ENCODE measurements at places on chromosomes 7 and 10.
A peak's percentile ranks its signal among the peaks of the same experiment; 100 is the strongest.

DNA sequence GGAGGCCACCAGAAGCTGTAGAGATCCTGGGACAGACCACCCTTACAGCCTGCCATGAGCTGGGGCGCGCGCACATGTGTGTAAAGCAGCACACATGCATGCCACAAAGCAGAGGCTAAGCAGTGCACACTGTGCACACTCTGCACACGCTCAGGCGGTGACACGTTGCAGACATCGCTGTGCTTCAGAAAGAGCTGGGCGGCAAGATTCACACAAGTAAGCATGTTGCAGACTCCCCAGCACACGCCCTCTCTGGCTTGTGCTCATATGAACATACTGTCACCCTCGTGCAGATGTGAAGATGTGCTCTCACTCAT is 478.9 kb downstream of the DNAJB6 start:
- no peak for DNase-seq

- DNase-seq: no peak
Observed at GRCh38 chr10:85531706-85532105, 834.9 kb downstream of the GRID1 start.

GRCh38 chr10:78617631-78618030 is 451.1 kb upstream of the ZMIZ1 start:
- DNase-seq: no peak

DNA sequence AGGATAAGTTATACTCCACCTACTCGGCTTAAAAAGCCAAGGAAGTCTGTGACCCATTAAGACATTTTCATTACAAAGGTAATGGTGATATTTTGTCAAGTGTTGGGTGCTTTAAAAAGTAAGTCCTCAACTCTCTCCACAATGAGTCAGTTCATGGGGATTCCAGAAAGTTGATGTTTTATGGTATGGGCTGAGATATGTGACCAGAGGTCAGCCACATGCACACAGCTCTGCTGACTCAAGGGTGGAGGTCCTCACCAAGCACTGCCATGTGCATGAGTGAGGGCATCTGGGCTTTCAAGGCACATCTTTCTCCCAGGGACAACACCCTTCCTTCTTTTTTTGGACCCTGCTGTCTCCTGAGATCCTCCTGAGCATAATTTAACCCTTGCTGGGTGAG is 292.9 kb downstream of the PTEN start:
- DNase-seq: peak; percentile 83

DNA sequence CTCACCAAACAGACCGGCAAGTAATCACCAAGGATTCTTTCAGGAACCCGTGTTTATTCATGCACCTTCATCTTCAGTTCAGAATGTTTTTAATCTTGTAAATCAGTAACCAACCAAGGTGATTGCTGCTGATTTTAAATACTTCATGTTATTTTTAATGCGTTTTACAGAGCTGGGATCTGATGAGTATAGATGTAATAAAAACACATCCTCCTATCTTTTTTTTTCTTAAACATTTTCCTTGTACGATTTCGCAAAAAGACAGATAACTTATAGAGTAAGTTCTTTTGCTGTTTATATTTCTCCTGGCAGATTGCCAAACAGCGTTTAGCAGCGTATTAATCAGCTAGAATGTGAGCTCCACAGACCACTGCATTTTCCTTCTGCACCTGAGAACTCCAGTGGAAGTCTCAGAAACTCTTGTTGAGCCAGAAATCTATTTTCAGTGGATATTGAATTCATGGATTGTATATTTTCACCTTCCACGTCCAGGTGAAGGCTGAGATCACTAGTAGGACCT is 397.8 kb upstream of the NRP1 start:
- DNase-seq: peak; percentile 39

DNA sequence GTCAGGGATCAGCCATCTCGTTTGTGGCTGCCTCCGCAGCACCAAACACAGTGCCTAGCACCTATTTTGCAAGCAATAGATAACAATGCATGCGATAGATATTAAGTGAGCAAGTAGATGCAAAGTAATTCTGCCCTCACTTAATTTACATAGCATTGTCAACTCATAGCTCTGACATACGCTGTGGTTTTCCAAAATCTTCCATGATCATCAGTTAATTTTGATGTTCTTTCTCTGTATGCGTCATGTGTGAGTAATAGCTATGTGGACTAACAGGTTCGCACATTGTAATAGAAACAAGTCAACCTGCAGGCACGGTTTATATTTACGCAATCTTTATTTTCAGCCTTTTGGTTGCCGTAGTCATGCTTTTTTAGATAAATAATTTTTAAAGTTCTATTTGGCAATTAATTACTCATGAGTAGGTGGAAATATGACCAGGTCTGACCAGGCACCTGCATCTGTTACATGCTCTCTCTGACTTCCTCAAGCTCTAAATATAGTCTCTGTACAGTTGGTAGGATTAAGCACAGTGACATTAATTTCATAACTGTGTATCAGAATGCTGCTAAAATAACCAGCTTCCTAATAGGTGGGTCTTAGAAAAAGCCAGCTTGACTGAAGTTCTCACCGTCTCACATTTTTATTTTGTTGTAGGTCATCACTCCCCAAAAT is 13.3 kb downstream of the MAP3K8 start:
- DNase-seq: peak; percentile 88

GRCh38 chr7:29610086-29610485 is 46.5 kb downstream of the PRR15 start:
- DNase-seq: peak; percentile 64

- no peak for DNase-seq
Observed at GRCh38 chr7:81361769-81362312, 408.0 kb downstream of the HGF start.

GRCh38 chr7:2934211-2934731 is 90.2 kb upstream of the GNA12 start:
- DNase-seq: peak; percentile 76

DNA sequence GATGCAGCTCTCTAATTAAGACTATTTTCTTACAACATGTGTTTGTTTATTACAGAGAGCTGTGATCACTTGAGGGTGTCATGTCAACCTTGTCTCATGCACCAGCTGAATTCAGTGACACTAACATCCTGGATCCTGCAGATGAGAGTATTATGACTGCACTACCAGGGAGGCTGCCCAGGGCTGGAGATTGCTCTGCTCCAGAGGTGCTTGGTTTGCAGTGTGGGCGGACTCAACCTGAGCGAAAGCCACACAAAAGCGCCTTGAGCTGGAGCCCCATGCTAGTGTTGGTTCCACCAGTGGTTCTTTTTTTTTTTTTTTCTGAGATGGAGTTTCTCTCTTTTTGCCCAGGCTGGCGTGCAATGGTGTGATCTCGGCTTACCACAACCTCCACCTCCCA is 33.8 kb upstream of the ATXN7L1 start:
- DNase-seq: no peak

GRCh38 chr10:118291122-118291521 is 51.0 kb downstream of the FAM204A start:
- no peak for DNase-seq

- no peak for DNase-seq
Observed at GRCh38 chr7:81887098-81888090, 117.5 kb upstream of the HGF start.

GRCh38 chr7:74002474-74003017 is 25.4 kb upstream of the ELN start:
- DNase-seq: peak; percentile 60

DNA sequence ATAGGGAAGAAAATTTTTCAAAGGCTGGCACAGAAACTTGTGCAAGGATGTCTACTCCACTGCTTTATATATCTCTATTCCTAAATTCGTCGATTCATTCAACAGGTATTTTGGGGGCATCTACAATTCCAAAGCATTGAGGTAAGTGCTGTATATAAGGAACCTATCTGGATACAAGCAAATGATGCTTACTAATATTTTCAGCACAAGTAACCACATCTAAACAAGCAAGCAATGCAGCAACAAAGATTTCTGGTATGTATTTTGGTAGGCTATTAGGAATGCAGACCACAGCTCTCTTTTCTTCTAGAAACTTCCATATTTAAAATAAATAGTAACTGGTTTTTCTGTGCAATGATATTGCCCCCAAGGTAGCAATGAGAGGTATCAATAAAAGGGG is 183.9 kb downstream of the SGMS1 start:
- DNase-seq: peak; percentile 16

- peak; percentile 37 for DNase-seq
Observed at GRCh38 chr10:7915923-7916536, 97.7 kb downstream of the TAF3 start.

GRCh38 chr10:30751678-30752331 is 122.3 kb upstream of the LYZL2 start:
- DNase-seq: peak; percentile 71

- DNase-seq: no peak
Observed at GRCh38 chr10:82572744-82573143, 697.8 kb downstream of the NRG3 start.

DNA sequence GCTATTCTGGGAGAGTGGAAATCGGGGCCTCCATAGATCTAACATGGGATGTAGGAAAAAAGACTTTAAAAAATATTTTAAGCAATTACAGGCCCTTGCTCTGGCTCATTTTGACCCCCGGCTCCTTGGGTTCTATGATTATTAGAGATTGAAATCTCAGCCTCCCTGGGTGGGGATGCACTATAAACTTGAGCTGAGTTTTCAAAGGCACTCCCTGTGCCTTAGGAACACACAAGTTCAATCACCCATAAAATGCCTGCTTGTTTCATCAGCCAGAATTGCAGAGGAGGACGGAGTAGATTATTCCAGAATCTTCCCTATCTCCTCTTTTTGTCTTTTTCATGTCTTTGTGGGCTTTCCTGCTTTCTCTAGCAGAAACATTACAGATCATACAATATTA is 145.4 kb downstream of the CUBN start:
- no peak for DNase-seq

DNA sequence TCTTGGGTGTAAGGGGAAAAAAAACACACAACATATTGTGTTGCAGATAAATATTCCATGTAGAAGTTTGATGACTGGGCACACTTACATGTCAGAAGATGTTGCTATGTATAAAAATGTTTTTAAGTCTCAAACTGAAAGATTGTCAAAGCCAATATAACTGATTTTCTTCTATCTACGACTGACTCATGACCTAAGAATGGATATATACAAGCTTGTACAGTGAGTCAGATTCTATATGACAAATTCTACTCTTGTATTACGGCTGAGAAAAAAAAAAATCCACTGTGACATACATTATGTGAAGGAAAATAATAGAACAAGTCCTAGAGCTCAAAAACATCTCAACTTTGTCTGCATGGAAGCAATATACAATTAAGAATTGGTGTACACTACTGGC is 343.0 kb upstream of the PCDH15 start:
- DNase-seq: peak; percentile 55

DNA sequence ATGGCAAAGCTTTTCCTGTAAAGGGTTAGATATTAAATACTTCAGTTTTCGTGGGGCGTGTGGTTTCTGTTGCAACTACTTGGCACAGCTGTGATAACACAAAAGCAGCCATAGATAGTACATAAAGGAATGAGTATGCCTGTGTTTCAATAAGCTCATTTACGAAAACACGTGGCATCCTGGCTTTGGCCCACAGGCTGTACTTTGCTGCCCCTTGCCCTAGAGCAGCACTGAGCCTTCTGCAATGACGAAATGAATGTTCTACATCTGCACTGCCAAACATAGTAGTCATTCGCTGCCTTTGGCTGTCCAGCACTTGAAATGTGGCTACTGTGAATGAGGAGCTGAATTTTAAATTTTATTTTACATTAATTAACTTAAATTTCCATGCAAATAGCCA is 376.2 kb upstream of the TPK1 start:
- no peak for DNase-seq

All from fibroblast of skin of right biceps (primary cell).